Progenitor cell of endocrine pancreas (in vitro differentiated cells): ENCODE measurements at places on chromosomes 5 and 9. TPM values are rescaled to one million over a fixed set of nuclear protein-coding genes. Genes with fewer than 3 reads are reported as not detected.
A peak's percentile ranks its signal among the peaks of the same experiment; 100 is the strongest.

- no peaks in the 10 kb centered on the region for H3K27me3 ChIP-seq
- no peak overlapping the region for H3K4me3 ChIP-seq
- peaks cover 18% of the 10 kb centered on the region for H3K36me3 ChIP-seq
- no peak for DNase-seq
- no peak overlapping the region for H3K27ac ChIP-seq
Observed at GRCh38 chr9:111919875-111920274, 23.3 kb downstream of the UGCG start.

- H3K4me1 ChIP-seq, result peaks cover 10% of the 10 kb centered on the region
- no peak overlapping the region for H3K4me3 ChIP-seq
- no peaks in the 10 kb centered on the region for H3K27me3 ChIP-seq
- H3K27ac ChIP-seq, result no peak overlapping the region
- DNase-seq, result no peak
- H3K36me3 ChIP-seq, result no peaks in the 10 kb centered on the region
Observed at GRCh38 chr5:86879086-86879485, 261.3 kb downstream of the COX7C start.

- no peaks in the 10 kb centered on the region for H3K4me1 ChIP-seq
- DNase-seq, result no peak
- no peak overlapping the region for H3K27ac ChIP-seq
Observed at GRCh38 chr5:147398860-147399259, 111.0 kb downstream of the DPYSL3 start.

DNA sequence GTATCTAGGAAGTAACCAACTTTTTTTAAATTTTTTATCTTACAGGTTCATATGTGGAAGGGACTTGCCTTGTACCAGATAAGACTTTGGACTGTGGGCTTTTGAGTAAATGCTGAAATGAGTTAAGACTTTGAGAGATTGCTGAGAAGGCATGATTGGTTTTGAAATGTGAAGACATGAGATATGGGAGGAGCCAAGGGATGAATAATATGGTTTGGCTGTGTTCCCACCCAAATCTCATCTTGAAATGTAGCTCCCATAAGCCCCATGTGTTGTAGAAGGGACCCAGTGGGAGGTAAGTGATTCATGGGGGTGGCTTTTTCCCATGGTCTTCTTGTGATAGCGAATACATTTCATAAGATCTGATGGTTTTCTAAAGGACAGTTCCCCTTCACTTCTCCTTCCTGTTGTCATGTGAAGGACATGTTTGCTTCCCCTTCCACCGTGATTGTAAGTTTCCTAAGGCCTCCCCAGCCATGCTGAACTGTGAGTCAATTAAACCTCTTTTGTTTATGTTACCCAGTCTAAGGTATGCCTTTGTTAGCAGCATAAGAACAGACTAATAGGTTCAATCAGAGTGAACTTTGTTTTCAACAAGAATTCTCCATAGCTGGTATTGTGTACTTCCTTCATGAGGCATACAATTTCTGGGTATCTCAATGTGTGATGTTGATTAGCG lies 535.6 kb upstream of the MEF2C start:
- H3K4me3 ChIP-seq, result no peak overlapping the region
- DNase-seq, result no peak
- H3K27ac ChIP-seq, result no peak overlapping the region
- no peaks in the 10 kb centered on the region for H3K36me3 ChIP-seq

DNA sequence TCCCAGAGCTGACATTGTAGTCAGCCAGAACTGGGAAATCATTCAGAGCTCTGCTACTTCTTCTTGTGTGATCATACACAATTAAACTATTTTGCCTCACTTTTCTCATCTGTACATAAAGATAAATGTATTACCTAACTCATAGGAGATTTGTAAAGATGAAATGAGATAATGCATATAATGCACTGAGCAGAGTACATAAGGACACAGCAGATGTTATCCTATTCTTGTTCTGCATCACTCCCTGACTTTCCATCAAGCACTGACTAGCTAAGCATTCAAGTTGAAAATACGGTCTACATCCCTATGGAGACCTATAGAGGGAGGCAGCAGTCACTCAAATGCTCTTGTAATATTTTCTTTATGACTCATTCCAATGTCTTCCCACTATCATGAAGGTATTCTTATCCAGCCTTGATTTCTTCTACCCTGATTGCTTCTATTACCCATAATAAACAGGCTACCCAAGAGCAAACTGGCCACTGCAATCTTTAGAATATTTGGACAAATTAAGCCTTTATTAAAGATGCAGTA lies 16.3 kb upstream of the PRR16 start:
- no peaks in the 10 kb centered on the region for H3K4me1 ChIP-seq
- no peak for DNase-seq
- no peak overlapping the region for H3K27ac ChIP-seq
- H3K36me3 ChIP-seq, result no peaks in the 10 kb centered on the region

DNA sequence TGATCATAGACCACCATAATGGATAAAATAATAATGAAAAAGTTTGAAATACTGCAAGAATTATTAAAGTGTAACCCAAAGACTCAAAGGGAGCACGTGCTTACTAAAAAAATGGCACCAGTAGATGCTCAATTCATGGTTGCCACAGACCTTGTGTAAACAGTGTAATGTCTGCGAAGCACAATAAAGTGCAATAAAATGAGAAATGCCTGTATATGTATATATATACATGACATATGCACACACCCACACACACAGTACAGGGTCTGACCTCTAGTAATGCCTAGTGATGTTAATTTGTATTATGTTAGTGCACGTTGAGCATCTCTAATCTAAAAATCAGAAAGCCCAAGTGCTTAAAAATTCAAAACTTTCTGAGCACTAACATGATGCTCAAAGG lies 52.3 kb downstream of the FBXO38 start:
- DNase-seq, result no peak
- peak overlapping the region; percentile 69 for H3K27ac ChIP-seq
- peaks cover 24% of the 10 kb centered on the region for H3K36me3 ChIP-seq
- H3K4me3 ChIP-seq, result no peak overlapping the region

DNA sequence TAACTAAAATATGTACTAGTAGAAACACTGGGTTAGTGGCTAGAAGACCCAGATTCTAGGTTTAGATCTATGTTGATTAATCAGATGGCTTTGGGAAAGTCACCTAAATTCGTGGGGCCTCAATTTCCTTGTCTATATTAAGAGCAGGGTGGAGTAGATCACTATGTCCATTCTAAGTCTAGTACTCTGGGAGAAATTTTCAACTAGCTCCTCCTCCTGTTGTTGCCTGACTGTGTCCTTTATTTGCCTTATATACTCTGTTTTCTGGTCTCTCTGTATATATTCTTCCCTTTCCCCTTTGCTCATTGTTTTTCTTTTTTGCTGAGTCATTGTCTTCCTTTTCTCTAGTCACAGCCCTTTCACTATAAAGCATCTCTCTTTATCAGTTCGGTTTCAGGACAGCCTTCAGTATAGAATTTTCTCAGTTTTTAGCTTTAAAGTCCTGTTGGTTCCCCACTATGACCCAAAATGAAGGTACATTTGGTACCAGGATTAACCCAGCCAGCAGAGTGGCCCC lies 44.5 kb upstream of the CDH6 start:
- peaks cover 3% of the 10 kb centered on the region for H3K4me1 ChIP-seq
- no peak overlapping the region for H3K4me3 ChIP-seq
- H3K27ac ChIP-seq, result no peak overlapping the region
- no peaks in the 10 kb centered on the region for H3K27me3 ChIP-seq
- DNase-seq, result no peak

DNA sequence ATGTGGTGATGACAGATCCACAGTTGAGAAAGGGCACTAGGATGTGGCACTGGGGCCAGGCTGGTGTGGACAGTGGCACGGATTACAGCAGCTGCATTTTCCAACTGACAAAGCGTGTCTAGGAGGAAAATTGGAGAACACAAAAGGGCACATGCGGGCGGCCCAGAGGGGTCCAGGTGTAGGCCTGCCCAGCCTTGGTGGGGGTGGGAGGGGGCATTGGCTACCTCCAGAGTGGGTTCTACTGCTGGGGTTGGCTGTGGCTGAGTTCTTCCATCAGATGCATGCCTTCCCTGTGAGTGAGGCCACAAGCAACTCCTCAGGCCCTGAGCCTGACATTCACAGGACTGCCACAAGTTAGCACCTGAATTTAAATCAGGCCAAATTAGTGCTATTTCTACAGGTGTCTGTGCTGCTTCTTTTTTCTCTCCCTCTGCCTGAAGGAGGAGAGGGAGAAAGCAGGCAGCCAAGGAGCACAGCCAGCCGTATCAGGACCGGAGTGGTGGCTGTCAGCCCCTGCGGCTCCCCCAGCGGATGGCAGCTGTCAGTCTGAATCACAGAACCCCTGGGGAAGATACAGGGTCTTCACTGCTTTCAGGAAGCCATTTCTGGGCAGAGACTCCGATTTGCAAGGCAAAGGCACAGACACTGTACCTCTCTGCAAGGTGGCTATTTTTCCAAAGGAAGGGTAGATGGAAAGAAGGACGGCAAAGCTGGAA lies 464.2 kb downstream of the SPOCK1 start:
- peaks cover 15% of the 10 kb centered on the region for H3K27me3 ChIP-seq
- H3K4me1 ChIP-seq, result peaks cover 33% of the 10 kb centered on the region
- DNase-seq, result no peak
- no peaks in the 10 kb centered on the region for H3K36me3 ChIP-seq
- no peak overlapping the region for H3K4me3 ChIP-seq

DNA sequence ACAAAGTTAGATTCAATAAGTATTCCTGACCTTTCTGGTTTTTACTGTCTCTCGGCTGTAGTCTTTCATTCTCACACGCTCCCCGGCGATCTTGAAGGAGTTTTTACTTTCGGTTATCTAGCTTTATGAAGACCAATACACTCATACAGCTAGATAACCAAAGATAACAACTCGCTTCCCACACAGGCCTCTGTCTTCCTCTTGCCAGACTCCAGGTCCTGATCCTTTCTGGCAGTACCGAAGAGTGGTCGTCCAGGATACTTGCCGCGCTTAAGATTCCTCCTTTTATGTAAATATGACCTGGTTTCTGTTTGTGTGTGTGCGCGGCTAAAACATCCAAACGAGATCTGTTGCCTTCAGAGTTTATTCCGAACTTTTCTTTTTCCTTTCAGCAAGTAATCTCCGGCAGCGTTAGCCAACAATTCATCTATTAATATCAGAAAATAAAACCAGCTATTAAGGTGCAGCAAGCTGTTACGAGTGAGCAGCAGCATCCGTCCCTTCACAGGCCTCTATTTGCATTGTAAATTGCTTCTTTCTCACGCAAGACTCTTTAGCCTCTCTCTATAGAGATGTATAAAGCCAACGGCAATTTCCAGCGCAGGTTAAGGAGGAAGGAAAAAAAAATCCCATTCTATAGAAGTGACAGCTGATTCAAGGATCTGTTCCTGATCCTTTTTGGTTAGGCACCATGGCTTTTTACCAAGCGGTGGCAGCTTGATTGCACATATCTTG lies 216.1 kb downstream of the MEF2C start:
- H3K4me3 ChIP-seq, result no peak overlapping the region
- H3K27ac ChIP-seq, result peak overlapping the region; percentile 29
- DNase-seq, result no peak
- peaks cover 6% of the 10 kb centered on the region for H3K4me1 ChIP-seq
- peaks cover 96% of the 10 kb centered on the region for H3K27me3 ChIP-seq

GRCh38 chr5:113435575-113435974 lies 786 bp upstream of the TSSK1B start:
- H3K36me3 ChIP-seq, result peaks cover 1% of the 10 kb centered on the region
- H3K27me3 ChIP-seq, result no peaks in the 10 kb centered on the region
- H3K4me1 ChIP-seq, result peaks cover 11% of the 10 kb centered on the region
- no peak for DNase-seq

The KDM3B gene
- total RNA-seq, result 118 and 126 TPM in 2 replicates

The CWC27 gene
- 33.4 and 33.9 TPM in 2 replicates for total RNA-seq

The SLC34A3 gene
- total RNA-seq, result 0.26 and 0.27 TPM in 2 replicates

The CER1 gene
- 0.73 TPM in 1 of 2 replicates, not detected in the other for total RNA-seq

The TGFBI gene
- total RNA-seq, result 2.3 and 3.8 TPM in 2 replicates

The SH3PXD2B gene
- 72.4 and 79.8 TPM in 2 replicates for total RNA-seq

The PTGES2 gene
- total RNA-seq, result 60.4 and 61.5 TPM in 2 replicates

The GPR151 gene
- total RNA-seq, result not detected in 2 replicates

The PCDHGA4 gene
- total RNA-seq, result 0.96 and 1.2 TPM in 2 replicates

The AMBP gene
- total RNA-seq, result 678 and 717 TPM in 2 replicates
